ENCODE measurements at places on chromosomes 12 and 14.

- peak; percentile 76 for DNase-seq
Measured at GRCh38 chr12:27635349-27635972, 60.8 kb upstream of the REP15 start.

- DNase-seq = no peak
Measured at GRCh38 chr12:111201036-111201435, 167.9 kb downstream of the PHETA1 start.

GRCh38 chr14:106843386-106843785, 1317.0 kb downstream of the TMEM121 start:
- no peak for DNase-seq

DNA sequence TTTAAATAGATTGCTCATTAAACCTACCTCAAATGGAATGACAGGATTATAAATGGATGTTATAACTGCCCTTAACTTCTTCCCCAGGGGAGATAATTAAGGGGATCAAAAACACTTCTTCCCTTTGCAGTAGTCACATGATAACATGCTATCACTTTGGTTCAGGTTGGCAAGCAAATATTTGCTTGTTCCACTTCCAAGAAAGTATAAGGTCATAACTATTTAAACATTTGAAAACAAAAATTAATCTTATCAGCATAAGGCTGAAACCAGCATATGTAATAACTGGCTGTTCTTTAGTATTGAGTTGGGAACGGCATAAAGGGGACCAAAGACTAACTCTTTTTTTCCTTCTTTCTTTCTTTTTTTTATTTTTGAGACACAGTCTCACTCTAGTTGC, 2.4 kb upstream of the LYZ start:
- DNase-seq = no peak

Measured in EH (cell line).